Sigmoid colon (tissue), 7 donors: ENCODE measurements at places on chromosomes 5 and 9.

DNA sequence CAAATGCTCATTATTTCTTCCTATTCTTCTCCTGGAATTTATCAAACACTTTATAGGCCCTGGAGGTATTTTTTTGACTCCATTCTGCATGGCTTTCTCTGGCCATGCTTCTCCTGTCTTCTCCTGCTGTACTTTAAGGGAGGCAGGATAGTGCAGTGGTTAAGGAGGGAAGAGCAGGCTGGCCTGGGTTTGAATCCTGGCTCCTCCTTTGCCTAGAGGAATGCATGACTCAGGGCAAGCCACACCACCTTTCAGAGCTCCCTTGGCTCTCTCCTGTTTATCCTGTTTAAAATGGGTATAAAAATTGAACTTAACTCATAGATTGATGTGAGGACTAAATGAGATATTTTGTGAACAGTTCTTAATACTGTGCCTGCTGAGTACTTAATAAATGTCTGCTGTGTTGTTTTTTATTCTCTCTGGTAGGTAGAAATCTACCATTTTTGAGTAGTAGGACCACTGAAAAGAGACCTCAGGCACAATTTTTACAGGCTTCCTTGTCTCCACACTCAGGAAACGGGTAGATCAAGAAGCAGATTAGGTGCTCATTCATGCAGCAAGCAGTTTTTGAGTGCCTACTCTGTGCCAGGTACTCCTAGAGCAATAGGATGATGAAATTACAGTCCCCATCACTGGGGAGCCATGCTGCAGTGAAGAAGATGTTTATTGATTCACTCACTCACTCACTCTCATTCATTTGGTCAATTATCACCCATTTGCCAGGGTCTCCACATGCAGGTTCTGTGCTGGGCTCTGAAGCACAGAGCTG, 32.7 kb upstream of the ARAP3 start:
- no peak for DNase-seq

- DNase-seq: no peak
Observed at GRCh38 chr5:6714226-6715041, 1.2 kb downstream of the TENT4A start.

GRCh38 chr9:110650991-110651411, 17.6 kb upstream of the MUSK start:
- DNase-seq: no peak

DNA sequence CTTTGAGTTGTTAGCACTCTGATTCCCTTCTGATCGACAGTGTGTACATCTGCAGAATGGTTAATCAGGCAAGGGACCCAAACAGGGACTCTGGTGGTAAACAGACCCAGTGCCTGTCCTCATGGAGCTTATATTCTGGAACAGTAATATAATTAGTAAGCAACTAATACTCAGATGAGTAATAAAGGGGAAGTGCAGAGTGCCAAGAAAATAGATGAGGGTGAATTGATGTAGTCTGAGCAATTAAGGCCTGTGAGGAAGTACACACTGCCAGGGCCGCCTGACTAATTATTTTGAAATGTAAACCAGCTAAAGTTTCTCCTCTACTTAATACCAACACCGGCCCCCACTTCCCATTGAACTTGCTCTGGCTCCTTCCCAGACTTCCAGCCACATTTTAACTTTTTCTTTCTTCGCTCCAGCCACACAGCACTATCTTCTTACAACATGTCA, 4.2 kb downstream of the DHX29 start:
- no peak for DNase-seq

DNA sequence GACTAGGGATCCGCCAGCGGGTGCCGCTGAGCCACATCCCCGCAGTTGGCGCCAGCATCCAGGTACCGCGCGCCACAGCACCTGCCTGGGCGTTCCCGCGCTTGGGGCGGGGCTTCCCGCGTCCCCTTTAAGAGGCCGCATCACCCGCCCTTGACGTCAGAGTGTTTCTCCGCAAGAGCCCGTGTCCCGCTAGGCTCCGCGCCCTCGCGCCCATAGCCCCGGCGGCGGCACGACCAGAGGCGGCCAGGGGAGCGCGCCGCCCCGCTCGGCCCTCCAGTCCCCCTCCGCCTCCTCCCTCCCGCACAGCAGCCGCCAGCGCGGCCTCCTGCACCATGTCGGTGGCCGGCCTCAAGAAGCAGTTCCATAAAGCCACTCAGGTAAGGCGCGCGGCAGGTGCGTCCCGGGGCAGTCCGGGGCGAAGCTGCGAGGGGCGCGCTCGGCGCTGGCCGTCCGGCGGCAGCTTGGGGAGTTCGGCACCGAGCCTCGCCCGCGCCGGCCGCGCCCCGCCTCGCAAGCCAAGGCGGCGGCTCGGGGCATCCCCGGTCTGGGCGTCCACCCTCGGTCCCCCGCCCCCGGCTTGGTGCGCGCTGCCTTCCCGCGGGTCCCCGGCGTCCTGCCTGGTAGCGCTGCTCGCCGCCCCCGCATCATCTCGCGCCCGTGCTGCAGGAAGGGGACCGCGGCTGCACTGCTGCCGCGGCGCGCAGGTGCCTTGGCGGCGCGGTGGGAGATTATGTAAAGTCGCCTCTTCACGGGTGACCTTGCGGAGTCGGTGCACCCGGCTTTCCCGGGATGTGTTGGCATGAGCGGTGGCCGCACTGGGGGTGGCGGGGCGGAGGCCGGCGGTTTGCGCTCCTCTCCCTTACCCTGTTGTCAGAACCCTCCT, at the start of gene SH3GL2:
Gene SH3GL2 (plus strand): TSS at position 156 of the 883 bp plus-strand sequence.
- DNase-seq: no peak

GRCh38 chr5:124576848-124577409, 169.5 kb downstream of the ZNF608 start:
- DNase-seq: no peak

DNA sequence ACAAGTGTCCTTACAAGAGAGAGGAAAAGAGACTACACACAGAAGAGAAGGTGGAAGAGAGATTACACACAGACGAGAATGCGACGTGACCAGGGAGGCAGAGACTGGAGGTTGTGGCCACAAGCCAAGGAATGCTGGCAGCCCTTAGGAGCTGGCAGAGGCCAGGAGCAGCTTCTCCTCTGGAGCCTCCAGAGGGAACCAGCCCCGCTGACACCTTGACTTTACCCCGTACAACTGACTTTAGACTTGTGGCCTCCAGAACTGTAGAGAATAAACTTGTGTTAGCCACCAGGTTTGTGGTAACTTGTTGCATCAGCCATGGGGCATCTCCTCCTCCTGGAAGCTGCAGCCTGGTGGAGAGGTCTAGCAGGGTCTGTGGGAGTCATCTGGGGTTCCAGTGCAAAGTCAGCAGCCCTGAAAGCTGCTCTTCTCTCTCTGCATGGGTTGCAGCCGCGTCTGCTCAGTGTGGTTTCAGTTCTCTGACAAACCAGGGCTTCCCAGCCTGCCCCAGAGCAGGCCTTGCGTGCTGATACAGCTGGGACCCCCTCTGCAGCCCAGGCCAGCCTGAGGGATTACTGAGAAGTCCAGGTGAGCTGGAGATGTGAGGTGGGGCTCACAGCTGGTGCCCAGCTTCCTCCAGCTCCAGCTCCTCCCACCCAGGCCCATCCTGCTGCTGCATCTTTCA, 30.8 kb upstream of the CNOT6 start:
- DNase-seq: no peak

DNA sequence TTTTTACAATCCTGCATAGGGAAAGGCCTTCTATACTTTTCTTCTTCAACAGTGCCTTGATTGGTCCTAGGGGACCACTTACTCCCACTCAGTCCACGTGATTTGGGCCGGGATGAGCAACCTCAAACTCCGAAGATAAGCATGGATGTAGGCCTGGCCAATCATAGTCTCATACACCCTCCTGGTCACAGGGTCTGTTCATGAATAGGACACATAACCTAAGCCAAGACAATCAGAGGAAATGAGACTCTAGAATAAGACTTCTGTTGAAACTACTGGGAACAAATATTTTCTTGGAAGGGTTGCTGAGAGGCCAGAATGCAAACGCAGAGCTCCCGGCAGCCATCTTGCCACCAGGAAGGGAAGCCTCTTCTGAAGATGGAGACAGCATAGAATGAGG, 68.1 kb downstream of the ARL15 start:
- no peak for DNase-seq

GRCh38 chr9:126301985-126302603, 24.5 kb upstream of the MVB12B start:
- no peak for DNase-seq

DNA sequence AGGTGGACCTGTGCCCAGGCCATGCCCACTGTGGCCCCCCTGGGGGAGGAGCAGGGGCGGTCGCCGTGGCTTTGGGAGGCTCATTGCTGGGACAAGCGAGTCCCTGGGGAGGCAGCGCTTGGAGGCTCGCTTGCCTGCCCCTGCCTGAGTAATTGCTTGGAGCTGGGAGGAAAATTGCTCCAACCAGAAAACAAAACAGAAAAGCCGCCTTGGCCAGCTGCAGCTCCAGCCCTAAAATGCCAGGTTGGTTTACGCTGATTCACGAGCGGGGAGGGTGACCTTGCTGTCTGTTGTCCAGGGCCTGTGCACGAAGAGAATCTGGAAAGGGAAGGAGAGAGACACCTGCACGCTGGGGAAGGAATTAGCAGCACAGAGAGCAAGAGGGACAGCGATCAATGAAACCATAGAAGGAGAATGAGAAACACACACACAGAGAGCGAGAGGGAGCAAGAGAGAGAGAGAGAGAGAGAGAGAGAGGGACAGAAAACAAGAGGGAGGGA, 25.3 kb downstream of the NTNG2 start:
- DNase-seq: no peak

GRCh38 chr5:59587489-59588337, 305.8 kb downstream of the PDE4D start:
- DNase-seq: peak; percentile 65

DNA sequence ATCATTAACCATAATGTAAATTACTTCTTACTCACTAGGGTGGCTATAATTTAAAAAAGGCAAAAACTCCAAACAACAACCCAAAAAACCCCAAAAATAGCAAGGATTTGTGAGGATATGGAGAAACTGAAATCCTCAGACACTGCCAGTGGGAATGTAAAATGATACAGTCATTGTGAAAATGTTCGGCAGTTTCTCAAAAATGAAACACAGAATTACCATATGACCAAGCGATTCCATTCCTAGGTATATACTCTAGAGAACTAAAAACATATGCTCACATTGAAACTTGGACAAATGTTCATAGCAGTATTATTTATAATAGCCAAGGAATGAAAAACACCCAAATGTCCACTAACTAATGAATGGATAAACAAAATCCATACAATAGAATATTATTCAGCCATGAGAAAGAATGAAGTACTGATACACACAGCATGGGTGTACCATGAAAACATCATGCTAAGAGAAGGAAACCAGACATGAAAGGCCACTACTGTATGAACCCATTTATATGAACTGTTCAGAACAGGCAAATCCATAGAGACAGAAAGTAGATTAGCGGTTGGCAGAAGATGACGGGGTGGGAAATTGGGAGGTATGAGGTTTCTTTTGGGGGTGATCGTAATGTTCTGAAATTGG, 119.1 kb downstream of the MAPKAP1 start:
- no peak for DNase-seq

- DNase-seq: no peak
Observed at GRCh38 chr9:20373263-20373662, 249.0 kb downstream of the MLLT3 start.

DNA sequence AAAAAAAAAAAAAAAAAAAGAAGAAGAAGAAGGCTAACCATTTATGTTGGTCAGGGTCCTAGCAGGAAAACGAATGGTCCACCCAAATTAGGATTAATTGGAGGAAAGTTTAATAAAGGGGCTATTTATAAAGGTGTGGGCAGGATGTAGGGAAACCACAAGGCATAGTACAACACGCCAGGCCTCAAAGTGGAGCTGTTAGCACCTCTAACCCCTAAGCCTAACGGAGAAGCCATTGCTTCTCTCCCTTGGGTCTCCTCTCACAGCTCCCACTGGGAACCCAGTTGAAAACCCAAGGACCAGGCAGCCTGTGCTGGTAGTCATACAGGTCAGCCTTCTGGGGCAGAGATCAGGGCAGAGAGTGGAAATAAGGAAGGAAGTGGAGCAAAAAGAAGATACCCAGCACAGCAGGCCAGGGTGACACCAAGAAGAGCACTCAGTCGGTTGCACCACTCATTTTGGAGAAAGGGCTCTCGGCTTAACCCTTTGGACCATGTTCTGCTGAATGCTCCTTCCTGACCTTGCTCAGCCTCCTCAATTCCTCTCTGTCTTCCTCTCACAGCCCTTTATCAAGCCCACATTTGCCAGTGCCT, 8.8 kb upstream of the GLIPR2 start:
- no peak for DNase-seq

DNA sequence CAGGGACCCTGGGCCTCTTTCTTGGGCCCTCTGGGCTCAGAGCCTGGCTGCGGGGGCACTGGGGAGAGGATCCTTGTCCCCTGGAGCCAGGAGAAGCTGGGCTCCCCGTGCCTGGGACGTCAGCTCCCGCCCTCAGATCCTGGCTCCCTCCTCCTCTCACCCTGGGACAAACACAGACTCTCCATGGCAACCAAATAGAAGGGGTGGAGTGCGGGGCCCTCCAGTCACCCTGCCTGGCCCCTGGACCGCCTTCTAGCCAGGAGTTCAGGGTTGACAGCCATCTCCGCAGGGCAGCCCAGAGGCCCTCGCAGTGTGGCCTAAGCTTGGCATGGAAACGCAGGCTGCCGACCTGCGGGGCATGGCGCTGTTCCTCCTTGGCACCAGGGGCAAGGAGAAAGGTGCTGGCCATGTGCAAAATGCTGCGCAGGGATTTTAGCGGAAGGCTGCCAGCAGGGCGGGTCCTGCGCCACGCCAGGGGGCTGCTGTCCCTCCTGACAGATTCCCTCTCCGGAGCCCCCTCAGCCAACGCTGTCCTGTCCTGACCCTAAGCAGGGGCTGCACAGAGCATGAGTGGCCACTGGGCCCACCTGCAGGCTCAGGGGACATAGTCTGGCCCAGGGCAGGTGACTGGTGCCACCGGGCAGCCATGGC, 1.0 kb downstream of the ZDHHC11 start:
- DNase-seq: peak; percentile 51

GRCh38 chr5:143865426-143866025, 53.6 kb downstream of the HMHB1 start:
- DNase-seq: no peak

- DNase-seq: no peak
Observed at GRCh38 chr5:82314964-82315758, 37.0 kb upstream of the RPS23 start.

DNA sequence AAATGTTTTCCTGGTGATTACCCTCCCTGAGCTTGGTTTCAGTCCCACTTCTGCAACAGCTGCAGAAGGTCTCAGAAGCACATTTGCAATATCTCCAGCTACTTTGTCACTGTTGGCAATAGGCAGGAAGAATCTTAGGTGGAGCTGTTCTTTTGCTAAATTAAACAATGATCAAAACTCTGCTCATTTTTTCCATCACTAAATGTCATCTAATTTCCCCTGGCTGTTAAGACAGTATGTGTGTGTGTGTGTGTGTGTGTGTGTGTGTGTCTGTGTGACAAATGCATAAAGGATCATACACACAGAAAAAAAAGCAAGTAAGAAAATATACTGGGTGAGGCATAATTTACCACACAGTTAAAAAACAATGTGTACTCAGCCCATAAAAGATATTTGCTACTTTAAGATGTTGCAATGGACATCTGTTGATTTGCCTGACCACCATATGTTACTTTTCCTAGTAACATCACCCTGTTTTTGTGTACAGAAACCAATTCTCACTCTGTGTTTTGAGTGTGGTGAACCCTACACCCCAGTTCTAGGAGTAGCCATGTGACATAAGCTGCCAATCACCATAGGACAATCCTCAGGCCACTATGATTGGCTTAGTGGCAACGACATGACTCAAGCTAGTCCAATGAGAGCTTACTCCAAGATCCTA, 572.6 kb upstream of the CLINT1 start:
- peak; percentile 71 for DNase-seq

GRCh38 chr9:36438536-36439236, 38.6 kb upstream of the RNF38 start:
- no peak for DNase-seq
